Natural killer cell treated with Interleukin-12 subunit alpha and Interleukin-12 subunit beta and Interleukin-15 and Interleukin-18, amount 100 ng/mL, for 72 hours (primary cell): ENCODE measurements at places on chromosomes 7 and 10. TPM values are rescaled to one million over a fixed set of nuclear protein-coding genes. Genes with fewer than 3 reads are reported as not detected.

DNA sequence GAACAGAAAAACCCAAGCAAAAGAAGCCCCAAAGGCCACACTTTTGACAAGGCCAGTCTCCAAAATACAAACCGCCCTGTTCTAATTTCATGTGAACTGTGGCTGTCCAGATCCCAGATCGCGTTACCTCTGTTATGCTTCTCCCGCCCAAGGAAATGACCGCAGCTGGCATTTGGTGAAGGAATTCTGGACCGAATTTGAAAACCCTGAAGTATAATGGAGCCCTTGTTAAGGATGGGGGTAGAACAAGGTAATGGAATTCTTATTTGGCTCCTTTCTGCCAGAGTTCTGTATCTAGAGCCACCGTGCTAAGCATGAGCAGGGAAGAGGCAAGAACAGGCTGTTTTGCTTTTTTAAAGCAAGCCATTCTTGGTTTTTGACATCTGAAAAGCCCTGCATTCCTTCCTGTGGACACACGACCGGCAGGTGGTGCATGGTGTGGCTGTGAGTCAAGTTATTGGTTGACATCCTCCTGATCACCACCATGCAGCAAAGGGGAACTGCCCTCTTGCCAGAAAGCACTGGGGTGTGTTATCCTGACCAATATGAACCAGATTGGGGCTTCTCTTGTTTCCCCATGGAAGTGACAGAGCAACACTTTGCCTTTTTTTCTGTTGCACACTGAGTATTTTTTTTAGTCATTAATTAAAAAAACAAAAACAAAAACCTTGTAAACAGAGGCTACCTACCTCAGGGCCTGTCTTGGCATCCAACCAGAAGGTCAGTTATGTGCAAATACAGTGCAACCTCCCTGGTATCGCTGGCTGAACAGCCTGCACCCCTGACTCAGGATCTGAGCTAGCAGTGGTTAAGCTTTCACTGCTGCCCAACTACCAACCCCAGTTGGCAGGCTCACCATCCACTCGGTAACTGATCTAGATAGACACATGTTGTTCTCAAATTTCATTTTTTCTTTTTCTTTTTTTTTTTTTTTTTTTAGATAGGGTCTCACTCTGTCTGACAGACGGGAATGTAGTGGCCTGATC lies 14.2 kb downstream of the UCMA start:
- no peaks in the 10 kb centered on the region for H3K27me3 ChIP-seq
- H3K27ac ChIP-seq: no peak overlapping the region
- H3K4me1 ChIP-seq: no peaks in the 10 kb centered on the region
- no peaks in the 10 kb centered on the region for H3K36me3 ChIP-seq

DNA sequence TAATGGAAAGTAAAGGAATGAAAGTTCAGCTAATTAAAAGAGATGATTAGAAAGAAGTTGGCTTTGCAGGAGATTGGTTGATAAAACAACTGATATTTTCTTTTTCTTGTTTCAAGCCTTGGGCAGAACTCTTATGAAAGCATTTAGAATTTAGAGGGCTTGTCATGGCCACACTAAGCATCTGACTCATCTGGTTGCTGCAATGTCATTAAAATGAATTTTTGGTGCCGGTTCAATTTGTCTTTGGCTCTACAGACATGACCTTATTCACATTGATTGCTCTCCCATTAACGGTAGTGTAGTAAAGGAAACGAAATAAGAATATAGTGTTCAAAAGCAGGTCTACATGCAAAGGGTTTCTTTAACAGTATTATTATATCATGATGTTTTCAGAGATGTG lies 1012.4 kb upstream of the C7orf33 start:
- H3K4me3 ChIP-seq: no peak overlapping the region
- no peaks in the 10 kb centered on the region for H3K36me3 ChIP-seq
- DNase-seq: no peak
- H3K27ac ChIP-seq: no peak overlapping the region
- H3K27me3 ChIP-seq: no peaks in the 10 kb centered on the region
- H3K4me1 ChIP-seq: no peaks in the 10 kb centered on the region

DNA sequence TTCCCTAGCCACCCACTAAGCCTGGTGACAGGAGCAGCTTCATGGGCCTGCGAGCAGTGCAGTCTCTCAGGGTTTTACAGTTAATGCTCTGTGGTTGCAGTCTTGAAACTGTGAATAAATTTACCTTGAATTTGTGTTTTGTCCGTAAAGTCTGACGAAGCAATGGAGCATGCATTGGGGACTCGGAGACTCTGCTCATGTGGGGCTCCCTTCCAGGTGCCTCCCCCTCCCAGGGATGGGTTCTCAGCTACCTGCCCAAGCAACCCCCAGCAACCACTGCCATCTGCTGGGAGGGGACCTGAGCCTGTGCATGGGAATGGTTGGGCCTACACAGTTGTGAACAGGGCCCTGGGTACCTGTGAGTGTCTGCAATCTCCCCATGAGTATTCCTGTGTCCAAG lies 36.3 kb upstream of the IKZF1 start:
- H3K36me3 ChIP-seq: no peaks in the 10 kb centered on the region
- DNase-seq: no peak
- H3K4me1 ChIP-seq: peaks cover 79% of the 10 kb centered on the region
- H3K27ac ChIP-seq: peak overlapping the region; percentile 95
- no peaks in the 10 kb centered on the region for H3K27me3 ChIP-seq

DNA sequence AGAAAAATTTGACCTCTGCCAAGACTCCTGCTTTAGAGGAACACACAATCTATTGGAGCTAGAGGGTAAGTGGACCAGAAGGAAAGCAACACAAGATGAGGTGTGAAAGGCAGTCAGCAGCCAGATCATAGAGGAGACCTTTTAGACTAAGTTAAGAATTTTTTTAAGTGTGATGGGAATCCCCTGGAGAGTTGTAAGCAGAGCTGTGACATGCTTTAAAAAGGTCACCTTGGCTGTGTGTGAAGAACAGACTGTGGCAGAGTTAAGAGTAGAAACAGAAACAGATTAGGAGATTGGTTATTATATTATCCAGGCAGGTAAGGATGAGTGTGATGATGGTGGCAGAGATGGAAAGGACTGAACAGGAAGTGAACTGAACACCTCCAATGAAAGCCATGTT lies 23.5 kb downstream of the CPEB3 start:
- no peak for DNase-seq
- peaks cover 10% of the 10 kb centered on the region for H3K4me1 ChIP-seq
- no peaks in the 10 kb centered on the region for H3K36me3 ChIP-seq
- H3K4me3 ChIP-seq: no peak overlapping the region
- no peaks in the 10 kb centered on the region for H3K27me3 ChIP-seq

- no peak for DNase-seq
- H3K27ac ChIP-seq: no peak overlapping the region
- H3K27me3 ChIP-seq: no peaks in the 10 kb centered on the region
- H3K4me1 ChIP-seq: no peaks in the 10 kb centered on the region
Observed at GRCh38 chr10:9851808-9852207, 1165.9 kb upstream of the CELF2 start.

GRCh38 chr10:103444478-103444877 lies 7.7 kb downstream of the CALHM2 start:
- H3K27me3 ChIP-seq: no peaks in the 10 kb centered on the region
- peaks cover 39% of the 10 kb centered on the region for H3K4me1 ChIP-seq
- H3K4me3 ChIP-seq: no peak overlapping the region
- peak overlapping the region; percentile 68 for H3K27ac ChIP-seq
- peaks cover 16% of the 10 kb centered on the region for H3K36me3 ChIP-seq
- no peak for DNase-seq

GRCh38 chr7:10718768-10719167 lies 254.9 kb upstream of the PHF14 start:
- no peak overlapping the region for H3K4me3 ChIP-seq
- no peak overlapping the region for H3K27ac ChIP-seq
- no peak for DNase-seq
- no peaks in the 10 kb centered on the region for H3K27me3 ChIP-seq
- H3K4me1 ChIP-seq: peaks cover 3% of the 10 kb centered on the region
- no peaks in the 10 kb centered on the region for H3K36me3 ChIP-seq

GRCh38 chr10:59970396-59971368 lies 64.3 kb upstream of the CCDC6 start:
- H3K4me1 ChIP-seq: no peaks in the 10 kb centered on the region
- no peak overlapping the region for H3K4me3 ChIP-seq
- peaks cover under 1% of the 10 kb centered on the region for H3K36me3 ChIP-seq
- no peak overlapping the region for H3K27ac ChIP-seq

DNA sequence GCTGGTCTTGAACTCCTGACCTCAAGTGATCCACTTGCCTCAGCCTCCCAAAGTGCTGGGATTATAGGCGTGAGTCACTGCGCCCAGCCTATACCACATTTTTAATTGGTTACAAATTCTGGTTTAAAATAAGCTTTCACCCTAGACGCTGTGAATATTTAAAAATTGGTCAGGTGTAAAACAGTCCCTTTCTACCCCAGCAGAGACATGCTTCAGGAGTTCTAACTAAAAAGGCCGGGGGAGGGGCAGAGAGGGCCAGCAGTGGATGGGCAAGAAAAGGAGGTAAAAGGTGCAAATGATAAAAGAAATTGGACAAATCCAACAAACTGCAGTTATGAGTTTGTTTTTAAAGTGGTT lies 70.0 kb downstream of the WAPL start:
- peaks cover 13% of the 10 kb centered on the region for H3K36me3 ChIP-seq
- no peak overlapping the region for H3K4me3 ChIP-seq
- H3K4me1 ChIP-seq: peaks cover 15% of the 10 kb centered on the region
- H3K27ac ChIP-seq: no peak overlapping the region

The TRIM73 gene
- 2.1 TPM for total RNA-seq

The TYW1 gene
- 25.5 TPM for total RNA-seq

The CPA2 gene
- not detected for total RNA-seq

The KIAA1549 gene
- total RNA-seq: 0.21 TPM

DNA sequence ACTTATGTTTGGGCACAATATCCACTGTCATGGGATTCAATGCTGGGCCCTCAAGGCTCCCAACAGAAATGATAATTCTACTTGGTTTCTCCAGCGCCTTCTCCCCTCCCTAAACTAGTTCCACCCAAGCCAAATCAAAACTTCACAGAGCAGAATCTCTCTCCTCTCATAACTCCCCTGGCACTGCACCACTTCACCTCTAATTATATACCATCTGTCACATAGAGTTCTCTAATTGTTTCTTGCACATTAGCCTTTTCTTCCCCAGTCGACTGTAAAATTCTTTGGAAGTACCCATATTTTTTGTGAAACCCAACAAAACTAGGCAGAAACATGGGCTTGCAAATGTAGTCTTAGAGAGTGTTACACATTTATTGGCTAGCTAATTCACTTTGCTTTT lies 8.1 kb downstream of the SGMS1 start:
- peaks cover 38% of the 10 kb centered on the region for H3K4me1 ChIP-seq
- H3K36me3 ChIP-seq: no peaks in the 10 kb centered on the region
- no peak overlapping the region for H3K27ac ChIP-seq
